Central memory CD4-positive, alpha-beta T cell (primary cell): ENCODE measurements at places on chromosomes 6 and 20.

- DNase-seq: no peak
Observed at GRCh38 chr6:113871975-113872374, 14.8 kb downstream of the MARCKS start.

GRCh38 chr6:68730291-68731054 is 95.4 kb downstream of the ADGRB3 start:
- no peak for DNase-seq

GRCh38 chr20:62054451-62054953 is 11.2 kb downstream of the TAF4 start:
- no peak for DNase-seq

DNA sequence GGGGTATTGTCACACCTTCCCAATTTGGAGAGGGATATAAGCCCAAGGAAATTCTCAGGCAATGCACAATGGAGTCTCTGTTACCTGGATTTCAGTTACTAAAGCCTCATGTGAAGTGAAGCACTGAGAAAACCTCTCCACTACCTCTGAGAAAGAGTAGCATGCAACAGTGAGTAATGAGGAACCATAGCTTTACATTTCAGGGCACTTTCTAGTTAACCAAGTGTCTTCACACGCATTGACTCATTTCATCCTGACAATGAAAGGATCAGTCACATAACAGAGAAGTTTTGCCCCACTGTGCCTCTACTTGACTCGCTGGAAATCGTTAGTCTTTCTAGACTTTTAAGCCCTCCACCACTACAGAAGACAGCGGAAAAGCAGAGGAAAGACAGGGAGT is 86.2 kb upstream of the ARID1B start:
- no peak for DNase-seq

DNA sequence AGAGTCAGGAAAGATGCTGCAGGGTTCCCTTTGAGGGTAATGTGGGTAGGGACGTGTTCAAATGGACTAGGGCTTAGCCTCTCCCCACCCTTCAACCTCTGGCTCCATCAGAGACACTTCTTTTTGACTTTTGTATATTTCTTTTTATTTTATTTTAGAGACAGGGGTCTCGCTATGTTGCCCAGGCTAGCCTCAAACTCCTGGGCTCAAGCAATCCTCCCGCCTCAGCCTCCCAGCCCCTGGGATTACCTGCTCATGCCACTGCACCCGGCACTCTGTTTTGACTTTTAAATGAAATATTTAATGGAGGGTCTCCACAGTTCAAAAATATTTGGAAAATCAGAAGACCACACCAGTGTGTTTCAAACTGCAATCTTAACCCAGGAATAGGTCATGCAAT is 8.6 kb downstream of the HNF4A start:
- no peak for DNase-seq

GRCh38 chr6:135180542-135181332 is at the start of gene MYB:
Gene MYB, plus strand, starts transcription at chr6:135181308. Its CDS starts 206 bp downstream, at chr6:135181514.
- DNase-seq: peak; percentile 62

GRCh38 chr6:135094403-135094821 is 39.8 kb upstream of the HBS1L start:
- peak; percentile 50 for DNase-seq

DNA sequence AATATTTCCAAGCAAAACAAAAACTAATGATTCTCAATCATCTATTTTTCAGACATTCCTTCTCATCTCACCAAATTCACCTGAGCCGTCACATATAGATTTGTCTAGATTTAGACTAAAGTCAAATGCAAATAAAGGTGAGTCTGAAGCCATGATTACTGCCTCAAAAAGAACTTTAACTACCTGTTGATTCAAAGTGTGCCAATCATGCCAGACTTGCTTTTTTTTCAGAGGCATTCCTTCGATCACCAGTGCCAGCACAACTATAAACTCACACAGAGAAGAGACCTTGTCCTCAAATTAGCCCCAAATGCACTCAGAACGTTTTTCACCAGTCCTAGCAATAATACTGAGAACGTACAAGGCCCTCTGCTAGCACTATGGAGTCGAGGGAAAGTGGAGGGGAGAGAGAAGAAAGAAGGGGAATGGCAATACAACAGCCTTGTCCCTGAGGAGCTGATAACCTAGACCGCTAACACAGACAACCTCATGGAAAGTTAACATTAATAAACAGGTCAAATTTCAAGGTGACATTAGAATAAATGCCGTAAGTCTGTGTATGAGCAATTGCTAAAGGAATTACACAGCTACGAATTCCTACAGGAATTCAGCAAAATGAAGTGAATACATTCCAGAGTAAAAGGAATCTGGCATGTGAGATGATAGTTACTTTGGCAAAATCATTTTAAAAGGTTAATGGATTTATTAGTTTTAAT is 60.9 kb downstream of the EPB41L2 start:
- DNase-seq: no peak

- no peak for DNase-seq
Observed at GRCh38 chr6:148620579-148621298, 126.1 kb upstream of the UST start.

GRCh38 chr6:150977281-150977680 is 111.8 kb downstream of the MTHFD1L start:
- no peak for DNase-seq

- no peak for DNase-seq
Observed at GRCh38 chr6:83852528-83853177, 507 bp upstream of the RIPPLY2 start.

DNA sequence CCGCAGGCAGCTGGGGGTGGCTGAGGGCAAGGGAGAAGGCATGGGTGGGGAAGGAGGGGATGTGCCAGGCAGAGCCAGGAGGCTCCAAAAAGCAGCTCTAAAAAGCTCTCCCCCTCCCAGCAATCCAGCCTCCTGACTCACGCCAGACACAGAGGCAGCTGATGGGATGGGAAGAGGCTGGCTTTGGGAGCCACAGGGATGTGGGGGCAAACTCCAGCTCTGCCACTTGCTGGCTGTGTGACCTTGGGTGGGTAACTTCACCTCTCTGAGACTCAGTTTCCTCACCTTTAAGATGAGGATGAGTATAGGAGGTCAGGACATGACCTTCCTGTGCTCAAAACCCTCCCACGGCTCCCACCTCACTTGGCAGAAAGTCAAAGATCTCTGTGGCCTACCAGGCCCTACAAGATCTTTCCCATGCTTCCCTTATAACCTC is 148.9 kb downstream of the CEBPB start:
- DNase-seq: no peak
